CD4-positive, alpha-beta T cell treated with Interleukin-15 for 1 hour (primary cell): ENCODE measurements at places on chromosomes 4 and X.

DNA sequence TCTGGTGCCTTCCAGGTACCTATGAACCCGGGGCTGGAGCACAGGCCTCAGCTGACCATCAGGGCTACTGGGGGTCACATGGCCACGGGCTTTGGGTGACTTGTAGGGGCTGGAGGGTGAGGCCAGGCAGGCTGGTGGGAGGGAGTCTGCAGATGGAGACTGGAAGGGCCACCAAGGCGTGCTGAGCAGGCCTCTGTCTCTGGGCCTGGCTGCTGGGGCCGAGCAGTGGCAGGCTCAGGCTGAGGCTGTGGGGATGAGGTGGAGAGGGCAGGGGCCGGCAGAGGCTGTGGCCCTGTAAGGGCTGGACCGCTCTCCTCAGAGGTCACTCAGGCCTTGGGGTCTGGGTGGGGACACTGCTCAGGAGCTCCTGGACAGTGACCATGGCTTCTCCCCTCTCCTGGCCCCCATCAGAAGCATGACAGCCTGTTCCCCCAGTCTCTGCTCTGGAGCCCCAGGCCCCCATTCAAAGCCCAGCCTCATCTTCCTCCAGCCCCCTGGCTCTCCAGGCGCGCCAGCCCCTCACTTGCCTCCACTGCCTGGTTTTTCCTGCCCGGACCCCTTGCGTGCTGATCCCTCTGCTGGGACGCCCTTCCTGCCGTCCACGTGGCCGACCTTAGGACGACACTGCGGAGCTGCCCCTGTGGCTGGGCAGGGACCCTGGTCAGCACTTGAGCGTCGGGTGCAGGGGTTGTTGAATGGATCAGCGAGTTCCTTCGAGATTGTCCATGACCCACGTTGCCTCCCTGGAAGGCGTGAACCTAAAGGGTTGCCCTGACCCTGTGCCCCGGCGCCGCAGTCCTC is 11.1 kb upstream of the NAT8L start:
- DNase-seq = no peak

DNA sequence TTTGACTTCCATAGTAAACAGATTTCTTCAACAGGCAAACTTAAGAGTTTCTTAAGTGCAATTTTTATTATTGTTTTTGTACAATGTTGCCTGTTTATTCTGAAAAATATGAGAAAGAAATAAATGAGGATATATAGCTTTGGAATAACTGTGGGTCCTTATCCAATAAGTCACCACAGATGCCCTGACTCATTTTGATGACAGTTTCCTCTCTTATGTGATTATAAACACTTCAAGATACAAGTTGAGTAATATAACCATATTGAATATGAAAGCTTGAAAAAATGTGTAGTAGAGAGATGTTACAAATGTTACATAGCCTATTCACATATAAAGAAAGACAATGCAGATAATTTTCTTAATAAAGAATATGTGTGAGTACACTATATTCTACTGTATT is 931.6 kb downstream of the RAPGEF2 start:
- no peak for DNase-seq

GRCh38 chr4:15396157-15396800 is 31.6 kb upstream of the C1QTNF7 start:
- DNase-seq = peak; percentile 43

DNA sequence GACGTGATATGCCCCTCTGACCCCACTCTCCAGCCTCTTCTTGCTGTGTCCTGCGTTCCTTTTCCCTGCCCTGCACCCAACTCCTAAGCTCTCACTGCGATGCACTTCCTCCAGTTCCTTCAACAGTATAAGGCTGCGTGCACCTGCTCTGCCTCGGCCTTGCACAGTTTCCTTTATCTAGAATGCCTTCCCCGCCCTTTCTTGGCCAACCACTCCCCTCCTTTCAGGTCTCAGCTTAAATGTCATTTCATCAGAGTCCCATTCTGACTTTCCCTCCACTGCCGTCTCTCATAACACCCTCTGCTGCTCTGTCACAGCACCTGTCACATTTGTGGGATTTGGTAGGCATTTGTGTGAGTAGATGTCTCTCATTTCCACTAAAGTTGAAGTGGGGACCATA is 58.4 kb upstream of the NEIL3 start:
- DNase-seq = no peak

GRCh38 chrX:110125446-110126162 is 122.7 kb downstream of the TMEM164 start:
- no peak for DNase-seq

- no peak for DNase-seq
Observed at GRCh38 chrX:34873500-34874225, 68.9 kb upstream of the FAM47B start.

DNA sequence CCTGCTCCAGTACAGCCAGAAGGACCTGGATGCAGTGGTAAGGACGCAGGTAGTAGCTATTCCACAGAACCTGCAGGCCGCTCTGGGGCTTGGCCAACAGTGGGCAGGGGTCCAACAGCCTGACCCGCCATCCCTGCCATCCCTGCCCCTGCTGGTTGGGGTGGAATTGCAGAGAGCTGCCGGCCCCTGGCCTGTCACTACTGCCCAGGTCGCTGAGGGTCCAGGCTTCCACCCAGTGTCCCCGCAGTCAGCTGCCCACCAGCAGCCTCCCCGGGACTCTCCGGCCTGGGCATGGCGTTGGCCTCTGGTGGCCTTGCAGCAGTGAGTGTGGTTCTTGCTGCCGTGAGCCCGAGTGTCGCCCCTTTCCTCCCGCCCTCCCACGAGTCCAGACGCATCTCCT is 16.3 kb downstream of the TACC3 start:
- no peak for DNase-seq
